Femur (tissue), 1 donor: ENCODE measurements at places on chromosomes 3 and 15.

GRCh38 chr3:154129625-154130024, 8.4 kb downstream of the ARHGEF26 start:
- DNase-seq: no peak

GRCh38 chr15:72932472-72932871, 119.8 kb upstream of the NEO1 start:
- DNase-seq: no peak

DNA sequence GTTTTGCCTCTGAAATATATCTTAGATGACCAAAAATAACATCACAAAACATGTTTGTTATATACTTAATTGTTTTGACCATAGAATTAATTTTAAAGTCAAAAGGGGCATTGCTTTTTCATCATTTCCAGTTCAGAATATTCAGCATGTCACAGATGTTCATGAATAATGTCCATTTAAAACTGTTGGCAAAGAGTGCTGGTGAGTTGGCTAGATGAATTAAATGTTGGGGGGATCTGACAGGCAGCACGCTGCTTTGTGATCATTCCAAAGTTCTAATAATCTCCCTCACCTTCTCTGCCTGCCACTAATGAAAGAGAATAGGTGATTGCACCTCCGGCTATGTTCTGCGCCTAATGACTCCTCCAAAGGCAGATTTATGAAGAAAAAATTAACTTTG, 139.2 kb upstream of the MLF1 start:
- no peak for DNase-seq

- DNase-seq: peak; percentile 74
Observed at GRCh38 chr3:123642182-123642956, 57.5 kb upstream of the HACD2 start.

- DNase-seq: no peak
Observed at GRCh38 chr3:43885908-43886618, 195.3 kb downstream of the ABHD5 start.

DNA sequence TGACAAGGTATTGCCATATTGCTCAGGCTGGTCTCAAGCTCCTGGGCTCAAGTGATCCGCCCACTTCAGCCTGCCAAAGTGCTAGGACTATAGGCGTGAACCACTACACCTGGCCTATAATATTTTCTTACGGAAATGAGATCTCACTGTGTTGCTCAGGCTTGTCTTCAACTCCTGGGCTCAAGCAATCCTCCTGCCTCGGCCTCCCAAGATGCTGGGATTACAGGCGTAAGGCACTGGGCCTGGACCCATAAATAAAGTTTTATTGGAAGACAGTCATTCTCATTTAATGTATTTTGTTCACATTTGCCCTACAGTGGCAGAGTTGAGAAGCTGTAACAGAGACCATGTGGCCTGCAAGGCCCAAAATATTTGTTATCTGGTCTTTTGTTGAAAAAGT, 142.1 kb downstream of the RBPMS2 start:
- DNase-seq: no peak

- no peak for DNase-seq
Observed at GRCh38 chr3:112001526-112001925, 2.8 kb downstream of the TAGLN3 start.

DNA sequence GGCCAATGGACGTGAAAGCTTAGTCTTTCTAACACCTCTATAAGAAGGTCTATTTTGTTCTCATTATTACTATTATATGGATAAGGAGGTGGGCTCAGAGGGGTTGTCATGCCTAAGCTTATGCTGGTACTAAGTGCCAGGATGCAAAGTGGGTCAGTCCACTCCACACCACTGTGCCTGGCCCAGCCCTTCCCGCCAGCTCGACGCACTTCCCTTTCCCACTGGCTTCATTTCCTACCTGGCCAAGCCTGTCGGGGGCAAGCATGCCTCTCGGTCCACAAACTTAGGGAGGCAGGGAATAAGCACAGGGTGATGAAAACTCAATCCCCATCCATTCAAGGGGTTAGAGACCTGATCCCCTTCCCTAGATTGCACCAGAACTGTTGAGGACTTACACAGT, 5.9 kb upstream of the SYNM start:
- no peak for DNase-seq

GRCh38 chr3:129343643-129344360, 65.1 kb downstream of the HMCES start:
- peak; percentile 51 for DNase-seq

- no peak for DNase-seq
Observed at GRCh38 chr3:34650131-34650530, 851.7 kb downstream of the PDCD6IP start.

- DNase-seq: no peak
Observed at GRCh38 chr15:58530056-58530590, 98.3 kb downstream of the LIPC start.

- no peak for DNase-seq
Observed at GRCh38 chr3:163513149-163513657, 1565.1 kb downstream of the SI start.
